GM23248 (cell line): ENCODE measurements at places on chromosomes 3 and 15. TPM values are rescaled to one million over a fixed set of nuclear protein-coding genes. Genes with fewer than 3 reads are reported as not detected.

DNA sequence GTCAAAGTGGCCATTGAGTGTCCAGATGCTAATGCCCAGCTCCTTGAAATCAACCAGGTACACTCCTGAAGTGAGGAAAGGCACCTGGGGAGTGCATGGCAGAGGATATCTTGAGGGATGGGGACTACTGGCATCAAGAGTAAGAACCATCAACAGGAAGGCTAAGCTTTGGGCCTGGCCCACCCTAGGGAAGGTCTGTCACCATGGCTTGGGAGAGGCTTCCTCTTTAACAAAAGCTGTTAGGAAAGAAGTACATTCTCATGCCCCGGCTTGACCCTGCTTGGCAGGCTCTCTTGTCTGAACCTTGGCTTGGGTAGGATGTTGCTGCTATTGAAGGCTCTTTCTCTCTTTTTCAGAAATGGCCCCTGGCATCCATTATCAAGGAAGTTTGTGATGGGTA, 43.7 kb upstream of the TUBGCP5 start:
- no peak overlapping the region for H3K27ac ChIP-seq
- no peaks in the 10 kb centered on the region for H3K36me3 ChIP-seq
- DNase-seq = no peak

Gene GP5
- 0.11 TPM in 1 of 2 replicates, not detected in the other for total RNA-seq

GRCh38 chr15:75198560-75199356, 2.9 kb upstream of the C15orf39 start:
- no peaks in the 10 kb centered on the region for H3K27me3 ChIP-seq
- DNase-seq = no peak
- no peak overlapping the region for H3K4me3 ChIP-seq
- no peaks in the 10 kb centered on the region for H3K36me3 ChIP-seq
- H3K4me1 ChIP-seq = peaks cover 13% of the 10 kb centered on the region

Gene GOLGA8M
- 0.51 TPM in 1 of 2 replicates, not detected in the other for total RNA-seq

DNA sequence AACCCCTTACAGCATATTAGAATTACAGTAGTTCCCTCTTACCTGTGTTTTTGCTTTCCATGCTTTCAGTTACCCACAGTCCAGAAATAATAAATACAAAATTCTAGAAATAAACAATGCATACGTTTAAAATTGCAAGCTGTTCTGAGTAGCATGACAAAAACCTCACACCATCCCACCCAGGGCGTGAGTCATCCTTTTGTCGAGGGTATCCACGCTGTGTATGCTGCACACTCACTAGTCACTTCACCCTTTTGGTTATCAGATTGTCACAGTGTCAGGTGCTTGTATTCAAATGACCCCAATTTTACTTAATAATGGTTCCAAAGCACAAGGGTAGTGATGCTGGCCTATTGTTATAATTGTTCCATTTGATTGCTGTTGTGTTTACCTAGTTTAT, 72.5 kb upstream of the P3H2 start:
- DNase-seq = peak; percentile 21
- no peaks in the 10 kb centered on the region for H3K36me3 ChIP-seq
- no peak overlapping the region for H3K4me3 ChIP-seq
- peaks cover 14% of the 10 kb centered on the region for H3K4me1 ChIP-seq

DNA sequence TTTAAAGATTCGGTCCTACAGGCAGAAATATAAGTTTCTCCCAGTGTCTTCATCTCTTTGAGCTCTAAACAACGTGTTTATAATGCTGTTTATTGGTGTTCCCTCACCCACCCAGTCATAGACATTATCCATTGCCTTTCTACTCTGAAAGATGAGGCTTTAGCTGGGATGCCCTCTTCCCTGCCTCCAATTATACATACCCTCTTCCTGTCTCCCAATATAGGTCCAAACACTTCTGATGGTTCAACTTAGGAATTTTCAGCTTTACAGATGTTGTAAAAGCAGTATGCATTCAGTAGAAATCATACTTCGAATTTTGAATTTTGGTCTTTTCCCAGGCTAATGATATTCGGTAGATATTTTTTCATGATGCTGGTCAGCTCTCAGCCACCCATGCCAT, 2.6 kb downstream of the CMTM8 start:
- H3K36me3 ChIP-seq = no peaks in the 10 kb centered on the region
- no peak overlapping the region for H3K4me3 ChIP-seq
- DNase-seq = no peak
- H3K27ac ChIP-seq = no peak overlapping the region
